Upper lobe of right lung (tissue), 1 donor: ENCODE measurements at places on chromosomes 2 and 18. TPM values are rescaled to one million over a fixed set of nuclear protein-coding genes. Genes with fewer than 3 reads are reported as not detected.

- no peak for DNase-seq
These were observed 258.6 kb downstream of the ZEB2 start for GRCh38 chr2:144261336-144261735.

Gene UGT1A8
- not detected for total RNA-seq

- DNase-seq: no peak
These were observed 94.1 kb downstream of the UBE2E3 start for GRCh38 chr2:181074457-181074856.

DNA sequence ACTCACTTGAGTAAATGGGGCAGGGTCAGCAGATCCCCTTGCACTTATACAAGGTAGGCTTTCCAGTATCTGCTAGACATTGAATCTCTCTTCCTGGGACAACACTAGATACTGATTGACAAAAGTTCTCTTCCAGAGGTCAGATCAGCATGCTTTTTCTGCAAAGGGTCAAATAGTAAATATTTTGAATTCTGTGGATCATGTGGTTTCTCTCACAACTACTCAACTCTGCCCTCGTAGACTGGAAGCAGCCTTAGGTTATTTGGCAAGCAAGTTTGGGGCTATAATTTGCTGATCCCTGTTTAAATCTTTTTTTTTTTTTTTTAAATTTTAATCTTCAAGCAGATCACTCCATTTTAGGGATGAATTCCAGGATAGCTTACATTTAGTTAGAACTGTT lies 17.4 kb upstream of the NABP1 start:
- no peak for DNase-seq

DNA sequence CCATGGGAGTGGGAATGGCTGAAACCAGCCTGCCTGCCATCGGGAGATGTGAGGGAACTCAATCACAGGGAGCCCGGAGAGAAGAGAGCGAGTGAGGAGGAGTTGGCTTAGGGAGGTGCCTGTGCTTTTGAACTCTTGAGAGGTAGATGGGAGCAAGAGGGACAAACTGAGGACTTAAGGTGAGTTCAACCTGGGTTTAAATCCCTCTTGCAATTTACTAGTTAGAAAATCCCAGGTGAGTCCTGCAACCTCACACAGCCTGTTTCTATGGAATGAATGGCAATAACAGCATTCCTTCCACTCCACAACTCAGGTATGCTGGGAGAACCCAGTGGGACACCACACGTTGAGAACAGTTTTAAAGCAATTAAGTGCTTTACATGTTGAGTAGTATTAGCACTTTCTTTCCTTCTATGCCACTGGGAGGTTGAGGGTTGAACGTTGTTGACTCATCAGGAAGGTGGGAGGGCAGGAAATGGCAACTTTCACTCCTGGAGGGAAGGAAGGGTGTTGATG lies 57.3 kb downstream of the VIT start:
- DNase-seq: no peak

- no peak for DNase-seq
These were observed 222.2 kb upstream of the MEIS1 start for GRCh38 chr2:66212749-66213148.

Gene RNF125
- total RNA-seq: 6.5 TPM

- DNase-seq: no peak
These were observed 85.1 kb downstream of the ARL4C start for GRCh38 chr2:234411793-234412192.

GRCh38 chr2:35293261-35293660 lies 1062.3 kb upstream of the CRIM1 start:
- no peak for DNase-seq

Gene SLC9A4
- not detected for total RNA-seq

DNA sequence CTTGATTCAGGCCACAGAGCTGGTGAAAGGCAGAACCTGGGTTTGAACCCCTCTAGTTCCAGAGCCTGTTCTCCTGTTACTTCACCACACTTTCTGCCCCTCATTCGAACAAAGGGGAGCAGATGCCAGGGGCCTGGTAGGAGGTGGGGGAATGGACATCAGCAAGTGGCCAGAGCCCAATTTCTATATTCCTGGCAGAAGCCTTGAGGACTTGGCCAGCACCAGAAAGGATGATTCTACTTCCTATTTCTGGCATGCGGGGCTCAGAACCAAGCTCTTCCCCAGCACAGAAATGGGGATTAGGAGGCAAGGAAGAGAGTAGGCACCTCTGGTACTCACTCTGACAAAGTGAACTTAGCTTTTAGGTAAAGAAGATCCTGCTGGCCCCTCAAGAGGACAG lies 49.3 kb downstream of the ADD2 start:
- no peak for DNase-seq

- DNase-seq: no peak
These were observed 62.8 kb downstream of the SESTD1 start for GRCh38 chr2:179201869-179202268.

- no peak for DNase-seq
These were observed 65.8 kb downstream of the PARD3B start for GRCh38 chr2:204611017-204611631.

Gene GAL3ST2
- total RNA-seq: not detected

DNA sequence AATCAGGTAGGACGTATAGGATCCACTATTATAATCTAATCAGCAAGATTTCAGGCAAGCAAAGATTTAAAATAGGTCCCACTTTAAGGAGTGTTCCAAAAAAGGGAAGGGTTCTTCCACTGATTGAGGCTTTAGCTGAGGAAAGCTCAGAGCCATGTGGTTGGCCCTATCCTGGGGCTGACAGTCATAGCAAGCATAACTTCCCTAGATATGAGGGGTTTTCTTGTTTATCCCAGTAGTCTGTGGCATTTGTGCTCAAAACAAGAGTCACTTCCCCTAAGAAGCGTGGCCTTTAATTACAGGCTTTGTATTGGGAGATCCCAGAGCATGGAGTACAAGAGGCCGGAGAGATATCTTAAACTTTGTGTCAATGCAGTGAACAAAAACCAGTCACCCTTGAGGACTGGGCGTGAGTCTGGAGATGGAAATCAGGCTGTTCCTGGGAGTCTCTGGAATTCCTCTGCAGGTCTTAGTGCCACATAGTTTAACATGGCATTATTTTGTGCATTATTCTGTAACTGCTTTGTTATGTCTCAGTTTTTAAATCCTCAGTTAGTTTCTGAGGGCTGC lies 136.9 kb upstream of the FBXO11 start:
- DNase-seq: no peak

DNA sequence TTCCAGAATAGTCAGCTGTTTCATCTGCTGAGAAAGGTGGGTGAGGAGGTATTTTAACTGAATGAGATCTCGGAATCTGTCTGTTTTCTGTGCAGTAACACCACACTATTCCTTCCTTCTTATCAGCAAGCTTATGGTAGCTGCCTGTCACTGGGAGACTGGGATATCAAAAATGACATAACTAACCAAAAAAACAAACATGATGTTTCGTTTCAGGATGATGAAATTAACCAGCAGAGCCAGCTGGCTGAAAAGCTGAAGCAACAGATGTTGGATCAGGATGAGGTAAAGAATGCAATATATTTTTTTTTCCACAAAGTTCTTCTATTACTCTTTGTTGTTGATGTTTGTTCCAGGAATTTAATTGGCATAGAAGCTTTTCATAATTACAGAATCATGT lies 59.8 kb upstream of the LYPD6B start:
- no peak for DNase-seq

Gene RAB27B
- 22.2 TPM for total RNA-seq

DNA sequence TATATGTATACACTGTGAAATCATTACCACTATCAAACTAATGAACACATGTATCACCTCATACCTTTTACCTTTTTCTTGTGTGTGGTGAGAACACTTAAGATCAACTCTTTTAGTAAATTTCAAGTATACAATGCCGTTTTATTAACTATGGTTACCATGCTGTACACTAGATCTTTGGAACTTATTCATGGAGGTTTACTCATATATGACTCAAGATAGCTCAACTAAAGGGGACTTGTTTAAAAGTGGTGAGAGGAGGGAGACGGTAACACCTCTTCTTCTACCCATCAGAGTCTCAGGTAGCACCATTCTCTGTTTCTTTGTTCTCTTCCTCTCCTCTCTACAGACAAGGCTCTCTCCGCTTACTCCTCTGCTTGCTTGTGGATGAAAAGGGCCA lies 36.1 kb upstream of the TMEM178A start:
- no peak for DNase-seq

Gene AGAP1
- 33.4 TPM for total RNA-seq

- DNase-seq: no peak
These were observed 36.8 kb downstream of the MFSD6 start for GRCh38 chr2:190444976-190445375.

DNA sequence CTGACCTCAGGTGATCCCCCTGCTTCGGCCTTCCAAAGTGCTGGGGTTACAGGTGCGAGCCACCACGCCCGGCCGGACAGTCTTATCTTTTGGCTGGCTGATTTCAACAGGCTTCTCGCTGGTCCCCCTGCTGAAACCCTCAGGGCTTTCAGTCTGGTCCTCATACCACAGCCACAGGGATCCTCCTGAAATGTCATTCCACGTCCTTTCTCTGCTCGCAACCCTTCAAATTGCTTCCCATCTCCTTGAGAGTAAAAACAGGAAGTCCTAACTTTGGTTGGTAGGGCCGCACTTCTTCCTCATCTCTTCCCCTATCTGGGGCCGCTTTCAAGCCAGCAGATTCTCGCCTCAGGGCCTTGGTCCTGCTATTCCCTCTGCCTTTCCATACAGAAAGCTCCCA lies 1.4 kb upstream of the CAB39 start:
- no peak for DNase-seq

DNA sequence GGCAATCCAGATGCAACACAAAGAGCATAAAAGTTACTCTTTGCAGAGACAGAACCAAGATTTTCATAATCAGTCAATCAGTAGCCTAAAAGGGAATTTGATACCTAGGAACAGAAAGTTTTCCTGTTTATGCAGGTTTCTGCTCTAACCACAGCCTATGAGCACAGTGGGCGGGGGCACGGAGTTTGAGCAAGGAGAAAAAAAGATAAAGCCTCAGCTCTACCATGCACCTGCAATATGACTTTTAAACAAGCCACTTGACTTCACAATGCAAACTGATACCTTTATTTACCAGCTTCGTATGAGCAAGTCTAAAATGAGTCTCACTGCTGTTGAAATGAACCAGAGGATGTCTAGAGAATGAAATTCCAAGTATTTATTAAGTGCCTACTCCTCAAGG lies 5.6 kb upstream of the LRATD1 start:
- DNase-seq: peak; percentile 61

Gene KYNU
- 34.5 TPM for total RNA-seq

DNA sequence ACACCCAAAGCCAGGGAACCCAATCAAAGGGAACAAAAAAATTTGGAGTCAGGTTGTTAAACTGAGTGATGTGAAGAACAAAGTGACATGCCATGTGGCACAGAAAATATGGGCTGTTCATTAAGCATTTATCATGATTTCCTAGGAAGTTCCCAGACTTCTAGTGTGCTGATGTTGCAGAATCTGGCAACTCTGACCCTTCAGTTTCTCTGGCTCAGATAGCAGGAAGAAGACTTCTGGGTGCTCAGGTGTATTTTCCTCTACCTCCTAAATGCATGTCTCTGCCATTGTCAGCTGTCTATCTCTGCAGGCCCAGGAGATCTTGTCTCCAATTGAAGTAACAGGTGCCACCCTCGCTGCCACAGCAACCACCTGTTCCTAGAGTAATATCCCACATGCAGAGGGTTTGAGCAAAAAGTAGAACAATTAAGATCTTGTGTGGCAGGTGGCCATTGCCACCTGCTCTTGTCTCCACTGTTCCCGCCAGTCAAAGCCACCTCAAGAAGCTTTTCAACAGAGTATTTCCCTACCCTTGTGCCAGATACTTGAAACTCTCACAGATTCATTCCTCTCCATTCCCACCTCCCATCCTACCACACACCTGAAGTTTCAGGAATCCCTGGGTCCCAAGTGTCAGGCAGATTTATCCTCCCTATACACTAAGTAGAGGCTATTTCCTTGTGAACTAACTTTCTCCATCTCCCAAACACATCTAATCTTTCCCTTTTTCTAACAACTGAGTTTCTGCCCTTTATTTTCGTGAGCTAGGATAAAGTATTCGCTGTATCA lies 533.7 kb upstream of the CHAC2 start:
- DNase-seq: no peak

Gene RAMP1
- 11.1 TPM for total RNA-seq

- no peak for DNase-seq
These were observed 39.4 kb upstream of the RND3 start for GRCh38 chr2:150526827-150527226.

DNA sequence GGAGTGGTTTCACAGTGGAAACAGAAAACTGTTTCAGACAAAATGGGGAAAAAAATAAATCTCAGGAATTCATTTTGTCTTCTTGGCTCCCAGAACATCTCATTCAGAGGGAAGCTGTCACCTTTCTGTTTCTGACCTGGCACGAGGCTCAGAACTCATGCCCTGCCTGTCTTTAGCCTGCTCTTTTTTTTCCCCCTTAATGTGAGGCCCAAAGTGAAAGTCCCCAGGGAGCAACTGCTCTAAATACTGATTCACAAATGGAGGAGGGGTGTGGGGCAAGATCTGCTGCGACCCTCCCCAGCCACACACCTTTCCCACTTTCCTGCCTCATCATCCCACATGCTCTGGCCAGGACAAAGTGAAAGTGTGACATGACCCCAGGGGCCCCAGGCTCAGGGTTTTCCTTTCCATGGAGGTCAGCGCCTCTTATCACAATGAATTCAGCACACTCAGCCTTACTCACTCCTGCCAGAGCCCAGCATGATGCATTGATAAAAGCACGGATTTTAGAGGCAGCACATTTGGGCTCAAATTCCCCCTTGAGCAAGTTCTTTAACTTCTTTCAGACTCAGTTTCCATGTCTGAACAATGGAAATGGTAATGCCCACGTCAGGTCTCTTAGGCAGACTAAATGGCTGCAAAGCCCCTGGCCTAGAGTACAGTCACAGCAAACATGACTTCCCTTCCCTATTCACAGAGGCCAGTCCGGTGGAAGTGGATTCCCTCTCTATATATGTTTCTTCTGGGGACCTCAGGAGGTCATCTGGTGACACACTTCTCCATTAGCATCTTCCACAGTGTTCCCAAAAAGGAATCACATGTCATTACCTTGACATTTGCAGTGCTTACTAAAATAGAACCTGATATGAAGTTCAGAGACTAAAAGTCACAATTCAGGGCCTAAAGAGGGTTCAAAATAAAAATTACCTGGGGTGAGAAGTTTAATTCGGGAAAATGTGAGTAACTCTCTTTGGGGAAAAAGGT lies 55.3 kb upstream of the TMEM163 start:
- no peak for DNase-seq

Gene CSRNP3
- 1.9 TPM for total RNA-seq

Gene MYOM1
- 2.5 TPM for total RNA-seq

Gene REG3A
- not detected for total RNA-seq

Gene CFC1B
- not detected for total RNA-seq

DNA sequence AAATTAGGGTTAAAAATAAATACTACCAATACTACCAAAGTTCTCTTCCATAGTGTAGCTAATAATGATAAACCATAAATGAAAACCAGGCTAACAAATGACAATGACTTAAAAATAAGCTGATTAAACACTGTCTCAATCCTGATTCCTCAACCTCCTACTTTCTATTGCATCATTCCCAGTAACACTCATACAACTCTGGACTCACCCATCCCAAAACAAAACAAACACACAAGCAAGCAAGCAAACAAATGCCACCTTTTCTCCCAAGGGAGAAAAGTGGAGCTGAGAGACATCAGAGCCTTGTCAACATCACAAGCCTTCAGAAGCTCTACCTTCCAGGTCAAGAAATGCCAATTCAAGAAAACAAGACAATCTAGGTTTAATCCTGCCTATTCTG lies 620.7 kb downstream of the NYAP2 start:
- no peak for DNase-seq
